ENCODE measurements at places on chromosomes 12 and 14.

DNA sequence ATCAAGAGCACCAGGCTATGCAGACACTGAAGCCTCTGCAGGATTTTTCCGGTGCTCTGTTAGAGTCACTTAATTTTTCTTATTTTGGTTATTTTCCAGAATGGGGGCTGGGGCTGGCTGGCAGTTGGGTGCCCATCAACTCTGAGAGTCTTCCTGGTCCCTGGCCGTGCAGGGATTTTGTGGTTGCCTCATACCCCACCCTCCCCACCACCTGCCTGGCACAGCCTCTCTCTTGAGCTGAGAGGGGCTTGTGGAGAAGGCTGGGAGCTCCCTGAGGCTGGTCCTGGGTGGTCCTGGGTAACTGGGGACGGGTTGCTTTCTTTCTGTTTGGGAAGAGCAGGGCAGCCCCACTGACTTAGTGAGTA lies 23.3 kb downstream of the LRTM2 start:
- DNase-seq = no peak

GRCh38 chr12:94267921-94268471 lies 119.6 kb downstream of the PLXNC1 start:
- no peak for DNase-seq

DNA sequence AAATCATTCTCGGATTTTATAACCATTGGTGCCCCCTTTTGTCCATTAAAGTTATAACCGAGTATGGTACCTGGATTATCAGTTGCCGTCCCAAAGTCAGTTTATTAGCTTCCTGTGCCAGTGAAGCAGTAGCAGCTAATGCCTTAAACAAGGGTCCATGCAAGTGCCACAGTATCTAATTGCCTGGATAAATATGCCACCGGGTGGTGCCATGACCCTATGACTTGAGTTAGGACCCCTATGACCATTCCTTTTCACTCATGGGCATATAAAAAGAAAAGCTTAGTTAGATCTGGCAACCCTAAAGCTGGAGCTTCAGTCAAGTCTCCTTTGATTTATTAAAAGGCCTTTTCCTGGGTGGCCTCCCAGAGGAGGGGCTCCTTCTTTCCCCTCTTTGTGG lies 1314.6 kb downstream of the TMEM121 start:
- no peak for DNase-seq

- no peak for DNase-seq
Measured at GRCh38 chr12:34033628-34034296, 11.5 kb downstream of the ALG10 start.

DNA sequence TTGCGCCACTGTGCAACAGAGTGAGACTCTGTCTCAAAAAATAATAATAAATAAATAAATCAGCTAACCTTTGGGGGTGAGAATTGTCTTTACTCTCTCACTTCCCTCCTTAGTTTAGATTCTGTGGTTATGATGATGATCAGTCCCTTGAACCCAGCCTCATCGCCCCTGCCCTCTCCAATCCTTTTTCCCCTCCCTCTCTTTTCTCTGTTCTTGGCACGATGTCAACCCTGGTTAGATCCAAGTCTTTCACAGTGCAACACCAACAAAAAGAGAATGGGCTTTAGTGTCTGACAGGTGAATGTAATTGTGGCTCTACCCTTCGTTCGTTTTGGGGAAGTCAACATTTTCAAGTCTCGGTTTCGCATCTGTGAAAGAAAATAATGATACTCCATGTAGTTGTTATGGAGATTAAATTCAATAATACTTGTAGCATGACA lies 59.0 kb downstream of the NTN4 start:
- no peak for DNase-seq

- DNase-seq = no peak
Measured at GRCh38 chr12:130714591-130715149, 1.4 kb downstream of the RIMBP2 start.

DNA sequence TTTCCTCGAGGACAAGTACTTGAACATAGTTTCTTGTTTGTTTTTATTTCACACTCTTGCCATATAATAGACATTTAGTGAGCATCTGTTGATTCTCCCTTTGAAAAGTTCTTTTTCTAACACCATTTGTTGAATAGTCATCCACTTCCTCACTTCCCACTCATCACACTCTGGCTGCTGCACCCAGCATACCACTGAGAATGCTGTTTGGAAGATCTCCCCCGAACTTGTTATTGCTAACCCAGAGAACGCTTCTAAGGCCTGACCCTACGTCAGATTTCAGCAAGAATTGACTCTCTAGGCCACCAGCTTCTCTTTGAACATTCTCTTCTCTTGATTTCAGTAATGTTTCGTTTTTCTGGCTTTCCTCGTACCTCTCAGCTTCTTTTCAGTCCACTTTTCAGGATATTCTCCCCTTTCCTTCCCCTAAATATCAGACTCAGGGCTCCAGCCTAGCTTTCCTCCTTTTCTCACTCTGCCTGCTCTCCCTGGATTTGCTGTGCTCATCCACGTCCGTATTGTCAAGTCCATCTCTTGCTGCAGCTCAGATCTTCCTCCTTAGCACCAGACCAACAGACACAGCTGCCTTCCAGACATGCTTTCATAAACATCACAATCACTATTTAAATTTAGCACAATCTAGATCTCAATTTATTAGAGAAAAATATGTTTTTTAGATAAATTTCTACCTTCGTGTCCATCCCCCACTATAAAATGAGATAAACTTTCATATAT lies 94.0 kb upstream of the SLC38A4 start:
- no peak for DNase-seq

DNA sequence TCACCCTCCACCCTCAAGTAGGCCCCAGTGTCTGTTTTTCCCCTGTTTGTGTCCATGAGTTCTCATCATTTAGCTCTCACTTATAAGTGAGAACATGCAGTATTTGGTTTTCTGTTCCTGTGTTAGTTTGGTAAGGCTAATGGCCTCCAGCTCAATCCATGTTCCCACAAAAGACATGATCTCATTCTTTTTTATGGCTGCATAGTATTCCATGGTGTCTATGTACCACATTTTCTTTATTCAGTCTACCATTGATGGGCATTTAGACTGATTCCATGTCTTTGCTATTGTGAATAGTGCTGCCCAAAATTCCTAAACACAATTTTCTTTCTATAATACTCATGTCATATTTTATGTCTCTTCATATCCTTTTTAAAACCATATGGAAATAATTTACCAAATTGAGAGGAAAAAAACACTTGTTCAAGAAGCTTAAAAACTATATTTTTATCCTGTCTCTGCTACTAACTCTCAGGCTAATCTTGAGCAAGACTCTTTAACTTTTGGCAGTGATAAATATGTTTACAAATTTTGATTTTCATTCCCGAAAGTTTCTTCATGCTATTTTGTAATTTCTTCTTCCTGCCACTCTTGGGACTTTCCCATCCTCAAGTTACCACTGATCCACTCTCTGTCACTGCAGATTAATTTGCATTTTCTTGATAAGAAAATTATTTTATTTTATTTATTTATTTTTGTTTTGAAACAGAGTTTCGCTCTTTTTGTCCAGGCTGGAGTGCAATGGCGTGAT lies 28.0 kb upstream of the OSBPL8 start:
- no peak for DNase-seq

- no peak for DNase-seq
Measured at GRCh38 chr12:123094349-123095077, 56.4 kb downstream of the PITPNM2 start.

DNA sequence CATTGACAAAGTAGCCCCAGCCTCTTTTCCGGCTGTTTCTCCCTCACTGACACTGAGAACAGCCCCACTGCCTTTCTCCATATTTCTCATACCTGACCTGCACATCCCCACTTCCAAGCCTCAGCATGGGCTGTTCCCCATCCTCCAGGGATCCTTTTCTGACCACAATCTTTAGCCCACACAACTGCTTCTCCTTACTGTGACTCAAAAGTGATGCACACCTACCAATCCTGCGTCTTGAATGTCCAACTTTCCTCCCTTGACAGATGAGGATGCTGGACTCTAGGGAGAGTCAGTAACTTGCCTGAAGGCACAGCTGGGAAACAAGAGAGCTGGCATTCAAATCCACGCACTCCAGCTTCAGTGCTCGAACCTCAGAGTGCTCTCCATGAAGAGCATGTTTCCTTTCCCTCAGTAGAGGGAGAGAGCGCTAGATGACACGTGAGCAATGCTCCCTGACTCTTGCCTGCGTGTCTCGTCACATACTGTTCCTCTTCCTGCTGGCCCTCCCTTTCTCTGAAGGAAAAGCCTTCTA lies 75.6 kb downstream of the NTF3 start:
- no peak for DNase-seq

- DNase-seq = no peak
Measured at GRCh38 chr12:5305425-5305824, 126.5 kb upstream of the NTF3 start.

DNA sequence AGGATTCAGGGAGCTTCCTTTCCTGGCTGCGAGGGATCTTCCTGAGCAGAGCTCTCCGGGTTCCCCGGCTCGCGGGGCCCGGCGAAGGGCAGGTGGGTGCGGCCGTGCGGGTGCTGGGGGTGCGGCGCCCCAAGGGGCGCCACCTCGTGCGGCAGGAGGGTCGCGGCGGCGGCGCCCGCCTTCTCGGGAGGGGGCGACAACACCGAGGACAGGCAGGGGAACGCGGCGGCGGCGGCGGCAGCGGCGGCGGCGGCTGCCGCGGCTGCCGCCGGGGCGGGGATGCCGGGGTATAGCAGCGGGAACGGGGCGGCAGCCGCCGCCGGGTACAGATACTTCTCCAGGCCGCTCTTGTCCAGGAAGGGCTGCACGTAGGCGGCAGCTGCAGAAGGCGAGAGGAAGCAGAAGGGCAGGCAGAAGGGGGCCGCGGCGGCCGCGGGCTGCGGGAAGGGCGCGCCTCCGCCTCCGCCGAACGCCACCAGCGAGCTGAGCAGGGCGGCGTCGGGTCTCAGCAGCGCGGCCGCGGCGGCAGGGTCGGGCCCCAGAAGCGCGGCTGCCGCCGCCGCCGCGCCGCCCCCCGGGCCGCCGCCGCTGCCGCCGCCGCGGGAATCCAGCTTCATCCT lies 2.7 kb downstream of the BHLHE41 start:
- DNase-seq = no peak

GRCh38 chr12:5874514-5874913 lies 70.5 kb downstream of the ANO2 start:
- no peak for DNase-seq

DNA sequence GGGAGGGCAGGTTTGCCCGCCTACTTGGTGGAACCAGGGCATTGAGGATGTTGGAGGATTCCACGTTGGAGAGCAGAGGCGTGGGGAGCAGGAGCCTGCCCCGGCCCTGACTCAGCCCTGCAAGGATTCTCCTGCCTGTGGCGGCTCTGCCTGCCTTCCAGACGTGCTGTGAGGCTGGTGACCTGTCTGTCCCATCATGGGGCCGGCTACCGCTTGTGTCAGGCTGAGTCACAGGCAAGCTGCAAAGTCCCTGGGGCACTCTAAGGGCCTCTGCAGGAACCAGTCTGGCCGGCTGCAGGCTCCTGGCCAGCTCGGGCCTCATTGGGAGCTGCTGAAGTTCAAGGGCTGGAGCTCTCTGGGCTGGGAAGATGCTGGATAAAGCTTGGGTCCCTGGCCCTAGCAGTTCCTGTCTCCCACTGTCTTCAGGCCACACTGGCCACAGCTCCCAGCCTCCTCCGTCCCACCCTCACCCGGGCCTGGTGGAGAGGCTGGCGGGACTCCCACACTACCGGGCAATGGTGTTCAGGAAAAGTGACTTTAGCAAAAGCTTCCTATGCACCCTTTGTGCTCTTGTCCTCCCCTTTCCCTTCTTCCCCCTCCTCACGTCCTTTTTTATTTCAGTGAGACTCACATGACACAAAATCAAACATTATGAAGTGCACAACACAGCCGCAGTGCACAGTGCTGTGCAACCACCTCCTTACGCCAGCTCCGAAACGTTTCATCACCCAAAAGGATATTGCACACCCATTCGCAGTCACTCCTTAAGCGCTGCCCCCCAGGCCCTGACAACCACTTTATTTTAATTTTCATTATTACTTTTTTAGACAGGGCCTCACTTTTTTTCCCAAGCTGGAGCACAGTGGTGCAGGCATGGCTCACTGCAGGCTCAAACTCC lies 22.0 kb upstream of the ULK1 start:
- no peak for DNase-seq

- DNase-seq = no peak
Measured at GRCh38 chr14:94113908-94114588, 3.5 kb downstream of the IFI27 start.

DNA sequence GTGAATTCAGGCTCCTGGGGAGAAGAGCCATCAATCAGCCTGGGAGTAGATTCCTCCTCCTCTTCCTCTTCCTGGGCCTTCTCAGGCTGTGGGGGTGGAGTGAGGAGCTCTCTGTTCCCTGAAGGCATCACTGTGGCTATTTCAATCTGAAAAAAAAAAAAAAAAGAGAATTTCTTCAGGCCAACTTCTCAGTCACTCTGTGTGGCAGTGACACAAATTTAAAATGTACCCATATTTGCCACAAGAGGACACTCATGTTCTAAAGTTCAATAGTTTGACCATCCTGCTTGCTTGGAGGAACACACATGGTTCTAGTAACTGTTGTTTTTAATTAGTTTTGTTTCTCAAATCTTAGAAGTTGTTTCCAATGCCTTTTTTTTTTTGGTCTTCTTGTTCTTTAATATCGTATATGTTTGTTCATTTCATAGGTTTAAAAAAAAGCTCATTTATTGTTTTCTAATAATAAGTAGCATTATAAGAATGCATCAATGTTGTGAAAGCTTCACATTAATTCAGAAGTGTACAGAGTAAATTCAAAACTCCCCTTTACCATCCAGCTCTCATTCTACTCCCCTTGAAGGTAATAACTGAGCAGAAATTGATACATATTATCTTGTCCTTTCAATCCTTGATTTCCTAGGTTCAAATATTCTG lies 23.3 kb upstream of the CCER1 start:
- no peak for DNase-seq

DNA sequence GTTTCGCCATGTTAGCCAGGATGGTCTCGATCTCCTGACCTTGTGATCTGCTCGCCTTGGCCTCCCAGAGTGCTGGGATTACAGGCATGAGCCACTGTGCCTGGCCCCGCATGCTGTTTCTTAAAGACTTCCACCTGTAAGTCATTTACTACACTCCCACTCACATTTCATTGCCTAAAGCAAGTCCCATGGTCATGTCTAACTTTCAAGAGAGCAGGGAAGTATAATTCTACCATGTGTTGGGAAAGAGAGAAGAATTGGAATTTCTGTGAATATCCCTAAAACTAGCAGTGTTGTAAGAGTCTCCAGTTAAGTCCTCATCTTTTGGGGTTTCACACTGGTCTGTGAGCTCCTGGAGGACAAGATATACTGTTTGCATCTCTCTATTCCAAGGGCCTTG lies 139.7 kb downstream of the EMP1 start:
- no peak for DNase-seq
